ENCODE measurements at places on chromosomes 5 and 9.

- DNase-seq, result no peak
Measured at GRCh38 chr5:114634517-114634916, 272.6 kb downstream of the KCNN2 start.

DNA sequence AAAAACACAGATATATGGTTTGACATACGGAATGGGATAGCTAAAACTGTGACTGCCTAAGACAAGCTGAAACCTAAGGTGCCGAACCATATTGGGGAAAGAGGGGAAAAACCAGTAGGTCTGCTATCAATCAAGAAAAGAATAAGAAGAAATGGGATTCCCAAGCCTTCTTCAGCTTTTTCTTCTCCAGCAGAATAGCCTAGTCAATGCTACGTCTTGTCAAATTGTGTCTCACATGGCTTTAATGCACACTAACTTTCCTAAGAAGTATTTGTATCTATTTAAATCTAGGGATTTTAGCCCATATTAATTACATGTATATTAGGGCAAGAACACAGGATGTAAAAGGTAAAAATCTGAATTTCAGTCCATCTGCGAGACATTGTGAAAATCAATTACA lies 797 bp upstream of the FBXO38 start:
- DNase-seq, result no peak

- DNase-seq, result no peak
Measured at GRCh38 chr9:109303900-109304299, 17.0 kb downstream of the EPB41L4B start.

DNA sequence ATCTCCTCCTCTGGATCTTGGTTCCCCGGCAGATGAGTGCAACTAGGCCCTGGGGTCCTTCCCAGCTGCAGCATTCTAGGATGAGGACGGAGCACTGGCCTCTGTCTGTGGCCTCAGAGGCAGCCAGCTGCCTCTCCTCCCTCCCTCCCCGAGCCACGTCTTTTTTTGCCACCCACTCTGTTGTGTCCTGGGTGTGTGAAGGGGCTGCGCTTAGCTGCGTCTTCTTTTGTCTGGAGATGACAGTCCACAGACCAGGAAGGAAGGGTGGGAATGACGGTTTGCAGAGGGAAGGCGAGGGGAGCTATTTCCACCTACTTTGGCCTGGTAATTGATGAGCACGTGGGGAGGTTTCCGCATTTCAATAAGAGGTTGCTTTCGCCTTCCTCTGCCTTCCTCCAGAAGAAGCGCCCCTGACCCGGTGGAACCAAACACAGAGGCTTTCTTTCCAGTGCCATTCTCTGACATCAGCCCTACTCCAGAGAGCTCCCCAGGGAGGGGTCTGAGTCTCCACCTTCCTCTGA lies 34.5 kb upstream of the GABRP start:
- DNase-seq, result no peak

- no peak for DNase-seq
Measured at GRCh38 chr9:123337971-123338370, 18.0 kb upstream of the CRB2 start.

DNA sequence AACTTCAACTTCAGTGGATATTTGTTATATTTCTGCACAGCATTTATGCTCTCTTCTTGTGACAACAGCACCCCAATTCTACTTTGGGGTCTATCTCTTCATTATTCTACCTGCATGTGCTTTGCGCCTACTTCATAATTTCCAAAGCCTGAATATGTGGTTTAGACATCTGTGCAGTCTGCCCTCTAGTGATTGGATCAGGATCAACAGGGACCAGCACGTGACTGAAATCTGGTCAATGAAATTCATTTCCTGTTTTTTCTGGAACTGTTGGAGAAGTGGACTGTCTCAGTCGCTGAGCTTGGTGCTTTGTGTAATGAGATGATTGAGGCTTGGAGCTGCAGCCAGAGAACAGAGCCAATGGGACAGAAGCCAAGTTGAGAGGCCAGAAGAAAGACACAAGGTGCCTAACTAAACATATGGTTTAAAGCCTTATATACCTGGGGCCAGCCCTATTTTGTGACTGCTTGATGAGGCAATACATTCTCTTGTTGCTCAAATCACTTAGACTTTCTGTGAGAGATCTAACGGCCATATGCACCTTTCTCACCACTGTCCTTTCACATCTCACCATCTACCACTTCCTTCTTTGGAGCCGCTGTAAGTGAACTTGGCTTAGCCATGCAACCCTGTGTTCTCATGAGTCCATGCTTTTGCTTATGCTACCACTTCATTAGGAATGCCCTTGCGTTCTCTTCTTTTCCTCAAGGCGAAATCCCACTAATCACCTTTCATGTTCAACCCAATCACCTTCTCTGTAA lies 68.8 kb upstream of the PPP2R2B start:
- no peak for DNase-seq

DNA sequence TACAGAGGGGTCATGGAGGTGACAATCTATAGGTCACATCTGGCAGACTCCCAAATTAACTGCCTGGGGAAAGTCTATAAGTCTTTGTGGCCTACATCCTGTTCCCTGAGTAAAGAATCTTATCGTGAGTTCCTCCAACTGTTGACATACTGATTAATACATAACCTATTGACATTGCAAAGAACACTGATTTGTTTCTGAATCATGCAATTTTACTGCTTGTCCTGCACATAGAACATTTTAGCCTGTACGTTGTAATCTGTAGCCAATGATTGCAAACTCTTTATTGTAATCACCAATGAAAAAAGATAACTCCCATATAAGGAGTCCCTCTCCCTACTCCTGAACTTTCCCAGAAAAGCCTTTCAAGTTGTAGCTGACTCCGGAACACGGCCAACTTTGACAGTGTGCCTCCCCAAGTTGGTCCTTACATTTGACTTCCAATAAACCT lies 18.8 kb upstream of the OR2K2 start:
- DNase-seq, result no peak

- DNase-seq, result no peak
Measured at GRCh38 chr5:142239394-142240159, 85.2 kb downstream of the SPRY4 start.

- DNase-seq, result no peak
Measured at GRCh38 chr9:27247756-27248155, 49.2 kb downstream of the EQTN start.

DNA sequence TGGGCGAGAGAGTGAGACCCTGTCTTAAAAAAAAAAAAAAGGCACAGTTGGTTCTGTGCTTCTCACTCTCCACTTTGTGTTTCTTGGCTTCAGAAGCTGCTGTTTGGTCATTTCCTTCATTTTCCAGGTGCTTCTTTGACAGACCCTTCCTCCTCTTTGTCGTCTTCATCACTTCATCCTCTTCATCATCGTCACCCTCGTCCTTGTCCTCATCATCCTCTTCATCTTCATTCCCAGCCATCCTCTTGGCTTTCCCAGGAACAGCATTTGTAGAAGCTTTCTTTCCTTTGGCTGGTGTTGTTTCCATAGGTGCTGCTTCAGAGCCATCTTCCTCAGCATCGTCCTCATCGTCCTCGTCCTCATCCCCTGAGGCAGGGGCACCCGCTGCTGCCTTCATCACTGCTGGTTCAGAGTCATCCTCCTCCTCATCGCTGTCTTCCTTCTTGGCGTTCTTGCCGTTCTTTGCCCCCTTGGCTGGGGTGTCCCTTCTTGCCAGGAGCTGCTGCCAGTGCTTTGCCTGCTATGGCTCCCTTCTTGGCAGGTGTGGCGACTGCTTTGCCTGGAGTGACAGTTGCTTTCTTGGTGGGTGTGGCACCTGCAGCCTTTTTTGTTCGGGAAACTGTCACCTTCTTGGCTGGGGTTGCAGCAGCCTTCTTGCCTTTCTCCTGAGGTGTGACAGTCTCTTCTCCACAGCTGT lies 7.1 kb downstream of the RABL6 start:
- DNase-seq, result no peak

DNA sequence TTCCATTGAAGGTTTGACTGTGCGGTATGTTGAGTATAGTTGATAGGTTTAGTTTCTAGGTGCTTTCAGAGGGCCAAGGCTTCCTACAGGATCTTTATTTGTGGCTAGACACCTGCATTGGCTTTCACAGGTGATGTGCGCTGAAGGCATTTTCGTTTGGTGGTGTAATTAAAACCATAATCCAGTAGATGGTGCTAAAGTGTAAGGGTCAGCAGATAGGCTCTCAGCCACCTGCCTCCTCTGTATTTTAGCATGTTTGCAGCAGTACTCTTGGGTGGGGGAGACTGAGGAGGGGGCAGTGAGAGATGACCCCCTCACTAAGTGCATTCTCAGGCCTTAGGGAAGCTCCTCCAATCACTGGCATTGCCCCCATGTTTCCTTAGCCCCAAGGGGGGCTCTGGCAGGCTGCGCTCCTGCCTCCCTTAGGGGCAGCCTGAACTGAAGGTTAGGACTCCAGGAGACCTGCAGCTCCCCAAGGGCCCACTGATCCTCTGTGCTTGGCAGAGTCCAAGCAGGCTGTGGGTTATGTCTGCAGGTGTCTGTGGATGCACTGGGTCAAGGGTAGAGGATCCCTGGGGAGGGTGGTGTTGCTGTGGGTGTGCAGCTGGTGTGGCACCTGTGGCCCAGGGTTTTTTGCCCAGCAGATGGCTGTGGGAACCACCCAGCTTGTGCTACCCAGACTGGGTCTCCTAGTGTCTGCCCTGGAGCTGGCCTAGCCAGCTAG lies 23.4 kb downstream of the CDK20 start:
- no peak for DNase-seq

GRCh38 chr5:175681045-175681967 lies 23.4 kb downstream of the HRH2 start:
- DNase-seq, result no peak

DNA sequence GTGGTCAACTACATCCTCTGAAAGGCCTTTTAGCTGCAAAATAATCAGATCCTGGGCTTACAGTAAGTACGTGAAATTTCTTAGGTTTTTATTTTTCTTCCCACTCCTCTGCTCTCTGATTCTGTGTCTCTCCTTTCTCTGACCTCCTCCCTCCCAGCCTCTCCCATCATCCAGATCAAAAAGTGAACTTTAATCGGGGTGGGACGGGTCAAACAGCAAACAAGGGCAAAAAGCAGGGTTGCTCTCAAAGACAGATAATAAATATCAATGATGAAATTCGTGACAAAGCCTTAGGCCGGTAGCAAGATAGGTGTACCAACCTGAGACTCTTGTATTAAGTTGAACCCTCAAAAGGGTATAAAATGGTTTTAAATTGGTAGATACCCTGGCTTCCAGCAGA lies 76.1 kb downstream of the RANBP17 start:
- no peak for DNase-seq

DNA sequence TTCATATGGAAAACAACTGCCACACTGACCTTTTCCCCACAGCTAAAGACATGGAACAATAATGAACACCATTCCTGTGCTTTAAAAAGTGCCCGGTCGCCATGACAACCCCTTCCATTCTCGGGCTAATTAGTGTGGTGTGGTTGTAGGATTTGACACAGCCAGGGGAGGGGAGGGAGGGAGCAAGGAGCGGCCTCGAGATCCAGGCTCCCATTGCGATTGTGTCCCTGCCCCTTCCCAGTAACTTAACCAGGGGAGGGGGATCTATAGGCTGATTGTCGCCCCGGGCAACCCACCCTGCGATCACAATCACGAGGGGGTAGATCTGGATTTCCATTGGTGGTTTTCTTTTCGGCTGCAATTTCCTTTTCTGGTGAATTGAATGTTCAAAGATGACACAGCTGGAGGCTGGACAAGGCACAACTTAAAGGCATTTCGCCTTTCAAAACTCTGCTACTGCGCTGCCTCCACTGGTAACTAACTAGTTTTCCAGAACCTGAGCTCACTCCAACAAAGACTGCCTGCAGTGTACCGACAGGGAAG lies 96.7 kb upstream of the RETREG1 start:
- DNase-seq, result no peak

DNA sequence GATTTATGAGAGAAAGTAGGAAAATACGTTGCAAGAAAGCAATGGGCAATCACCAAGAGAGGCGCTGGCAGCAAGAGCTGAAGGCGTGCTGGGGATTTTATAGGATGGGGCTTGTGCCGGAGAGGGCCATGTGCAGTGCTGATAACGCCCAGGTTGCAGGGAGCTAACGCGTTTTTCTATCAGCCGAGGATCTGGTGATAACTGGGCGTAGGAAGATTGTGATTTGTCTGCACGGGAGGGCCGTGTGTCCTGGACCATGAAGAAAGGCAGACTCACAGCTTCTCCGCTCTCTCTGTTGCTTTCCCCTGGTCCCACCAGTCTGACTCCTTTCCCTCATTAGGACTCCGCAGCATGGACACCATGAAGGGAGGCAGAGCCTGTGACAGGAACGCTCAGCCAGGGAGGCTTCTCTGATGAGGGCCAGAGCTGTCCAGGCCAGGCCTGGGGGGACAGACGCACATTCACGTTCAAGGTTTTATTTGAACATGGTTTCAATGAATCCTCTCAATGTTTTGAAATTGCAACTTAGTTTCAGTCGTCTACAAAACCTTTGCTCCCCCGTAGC lies 11.9 kb upstream of the CACNA1B start:
- no peak for DNase-seq

- DNase-seq, result no peak
Measured at GRCh38 chr9:3972687-3973086, 327.2 kb downstream of the GLIS3 start.

GRCh38 chr5:129852747-129853352 lies 51.4 kb upstream of the CHSY3 start:
- DNase-seq, result peak; percentile 60

- no peak for DNase-seq
Measured at GRCh38 chr5:120473332-120473731, 9.2 kb downstream of the PRR16 start.

DNA sequence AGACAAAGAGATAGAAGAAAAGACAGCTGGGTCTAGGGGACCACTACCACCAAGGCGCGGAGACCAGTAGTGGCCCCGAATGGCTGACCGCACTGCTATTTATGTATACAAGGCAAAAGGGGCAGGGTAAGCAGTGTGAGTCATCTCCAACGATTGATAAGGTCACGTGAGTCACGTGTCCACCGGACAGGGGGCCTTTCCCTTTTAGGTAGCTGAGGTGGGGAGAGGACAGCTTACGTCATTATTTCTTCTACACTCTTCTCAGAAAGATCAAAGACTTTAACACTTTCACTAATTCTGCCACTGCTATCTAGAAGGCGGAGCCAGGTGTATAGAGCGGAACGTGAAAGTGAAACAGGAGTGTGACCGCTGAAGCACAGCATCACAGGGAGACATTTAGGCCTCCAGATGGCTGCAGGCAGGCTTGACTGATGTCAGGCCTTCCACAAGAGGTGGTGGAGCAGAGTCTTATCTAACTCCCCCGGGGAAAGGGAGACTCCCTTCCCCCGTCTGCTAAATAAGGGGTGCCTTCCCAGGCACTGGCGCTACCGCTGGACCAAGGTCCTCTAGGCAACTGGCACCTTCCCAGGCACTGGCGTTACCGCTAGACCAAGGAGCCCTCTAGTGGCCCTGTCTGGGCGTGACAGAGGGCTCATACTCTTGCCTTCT lies 6.1 kb upstream of the PRR16 start:
- no peak for DNase-seq

- DNase-seq, result peak; percentile 9
Measured at GRCh38 chr5:124651663-124652513, 94.6 kb downstream of the ZNF608 start.
